Hepatocyte (in vitro differentiated cells): ENCODE measurements at places on chromosomes 2 and 18. TPM values are rescaled to one million over a fixed set of nuclear protein-coding genes. Genes with fewer than 3 reads are reported as not detected.

Gene SEMA4F
- total RNA-seq, result 6.8 and 7.3 TPM in 2 replicates

GRCh38 chr2:158100411-158100810 is 1.3 kb upstream of the UPP2 start:
- DNase-seq, result no peak
- peaks cover 4% of the 10 kb centered on the region for H3K4me1 ChIP-seq
- H3K27me3 ChIP-seq, result no peaks in the 10 kb centered on the region
- H3K27ac ChIP-seq, result no peak overlapping the region

DNA sequence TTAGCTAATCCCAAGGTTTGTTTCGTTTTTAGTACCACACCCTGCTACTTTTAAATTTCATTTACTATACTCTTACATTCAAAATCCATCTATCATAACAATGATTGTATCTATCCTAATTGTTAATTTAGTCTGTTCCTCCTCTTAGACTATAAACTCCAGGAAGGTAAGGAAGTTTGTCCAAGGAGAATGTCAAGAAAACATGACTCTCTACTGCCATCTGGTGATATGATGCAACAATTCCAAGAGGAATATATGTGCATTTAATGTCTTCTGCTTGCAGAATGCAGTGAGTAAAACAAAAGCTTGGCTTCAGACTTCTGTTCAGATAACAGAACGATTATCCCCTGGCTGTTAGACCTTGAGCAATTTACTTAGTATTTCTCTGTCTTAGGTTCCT is 1267.1 kb downstream of the LRP1B start:
- no peak overlapping the region for H3K4me3 ChIP-seq
- H3K27ac ChIP-seq, result no peak overlapping the region
- H3K27me3 ChIP-seq, result no peaks in the 10 kb centered on the region
- H3K36me3 ChIP-seq, result no peaks in the 10 kb centered on the region
- H3K4me1 ChIP-seq, result no peaks in the 10 kb centered on the region
- peak; percentile 62 for DNase-seq

DNA sequence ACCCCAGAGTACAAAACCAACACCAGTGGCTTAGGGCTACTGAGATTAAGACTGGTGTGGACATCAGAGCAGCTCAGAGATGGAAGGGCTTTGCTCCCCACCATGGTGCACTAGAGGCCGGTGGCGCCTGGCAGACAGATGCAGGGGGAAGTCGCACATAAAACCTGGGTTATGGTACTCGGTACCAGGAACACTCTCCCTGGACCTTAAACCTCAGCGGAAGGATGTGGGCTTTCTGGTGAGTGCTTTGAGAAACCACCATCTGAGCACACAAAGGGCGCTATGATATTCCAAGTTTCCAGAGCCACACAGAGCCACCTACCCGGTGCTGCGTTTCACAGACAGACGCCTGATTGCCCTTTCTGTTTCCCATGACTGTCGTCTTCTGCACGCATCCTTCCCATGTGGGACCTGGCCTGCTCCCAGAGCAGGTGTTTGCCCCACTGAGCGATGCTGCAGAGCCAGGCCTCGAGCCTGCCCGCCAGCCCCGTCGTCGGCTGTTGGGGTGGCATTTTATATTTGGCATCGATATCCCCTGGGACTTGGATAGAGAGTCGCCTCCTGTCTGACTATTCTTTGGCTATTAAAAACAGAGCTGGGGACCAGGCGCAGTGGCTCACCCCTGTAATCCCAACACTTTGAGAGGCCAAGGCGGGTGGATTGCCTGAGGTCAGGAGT is 89.5 kb upstream of the ODC1 start:
- DNase-seq, result no peak
- no peaks in the 10 kb centered on the region for H3K4me1 ChIP-seq
- H3K27me3 ChIP-seq, result no peaks in the 10 kb centered on the region
- no peaks in the 10 kb centered on the region for H3K36me3 ChIP-seq
